ENCODE measurements at places on chromosomes 1 and 21.
A peak's percentile ranks its signal among the peaks of the same experiment; 100 is the strongest.

- peak; percentile 3 for DNase-seq
These were observed 41.7 kb downstream of the PRKCZ start for GRCh38 chr1:2091611-2092604.

GRCh38 chr1:29084196-29084521 is 39.5 kb downstream of the TMEM200B start:
- no peak for DNase-seq

DNA sequence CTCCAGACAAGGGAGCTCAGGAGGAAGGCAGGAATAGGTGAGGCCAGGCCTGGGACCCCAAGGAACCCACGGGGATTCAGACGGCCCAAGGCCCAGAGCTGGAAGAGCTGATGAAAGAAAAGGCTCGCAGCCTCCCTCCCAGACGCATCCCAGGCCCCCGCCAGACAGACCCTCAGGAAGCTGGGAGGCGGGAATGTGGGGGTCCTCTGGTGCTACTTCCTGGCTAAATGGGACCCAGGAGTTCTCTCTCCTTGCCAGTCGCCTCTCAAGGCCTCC is 430 bp downstream of the FBXO2 start:
- DNase-seq: no peak

- DNase-seq: no peak
These were observed 28.7 kb downstream of the KCNAB2 start for GRCh38 chr1:6074192-6074901.

DNA sequence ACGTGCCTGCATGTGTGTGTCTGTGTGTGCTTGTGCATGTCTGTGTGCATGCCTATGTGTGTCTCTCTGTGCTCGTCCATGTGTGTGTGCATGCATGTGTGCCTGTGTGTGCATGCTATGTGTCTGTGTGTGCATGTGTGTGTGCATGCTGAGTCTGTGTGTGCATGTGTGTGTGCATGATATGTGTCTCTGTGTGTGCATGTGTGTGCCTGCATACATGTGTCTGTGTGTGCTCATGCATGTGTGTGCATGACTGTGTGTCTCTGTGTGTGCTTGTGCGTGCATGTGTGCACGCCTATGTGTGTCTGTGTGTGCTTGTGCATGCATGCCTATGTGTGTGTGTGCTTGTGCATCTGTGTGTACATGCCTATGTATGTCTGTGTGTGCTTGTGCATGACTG is 52.3 kb downstream of the TCP10L start:
- no peak for DNase-seq

All from stimulated activated CD8-positive, alpha-beta memory T cell treated with anti-CD3 and anti-CD28 coated beads, Interleukin-12 subunit alpha, Interleukin-12 subunit beta, amount 100 ng/mL, for 1 hour (primary cell).